ENCODE measurements at places on chromosomes 7 and 10. TPM values are rescaled to one million over a fixed set of nuclear protein-coding genes. Genes with fewer than 3 reads are reported as not detected.

- DNase-seq: no peak
Observed at GRCh38 chr7:108026116-108026515, 23.2 kb upstream of the LAMB1 start.

MRC1 gene
- total RNA-seq: not detected

- DNase-seq: no peak
Observed at GRCh38 chr10:96972264-96972663, 140.2 kb downstream of the LCOR start.

SLC13A1 gene
- total RNA-seq: not detected

Data from IMR-90 (cell line).